ENCODE measurements at places on chromosomes 12 and 14.

GRCh38 chr12:96364092-96364700 is 36.0 kb downstream of the CDK17 start:
- no peak for DNase-seq

DNA sequence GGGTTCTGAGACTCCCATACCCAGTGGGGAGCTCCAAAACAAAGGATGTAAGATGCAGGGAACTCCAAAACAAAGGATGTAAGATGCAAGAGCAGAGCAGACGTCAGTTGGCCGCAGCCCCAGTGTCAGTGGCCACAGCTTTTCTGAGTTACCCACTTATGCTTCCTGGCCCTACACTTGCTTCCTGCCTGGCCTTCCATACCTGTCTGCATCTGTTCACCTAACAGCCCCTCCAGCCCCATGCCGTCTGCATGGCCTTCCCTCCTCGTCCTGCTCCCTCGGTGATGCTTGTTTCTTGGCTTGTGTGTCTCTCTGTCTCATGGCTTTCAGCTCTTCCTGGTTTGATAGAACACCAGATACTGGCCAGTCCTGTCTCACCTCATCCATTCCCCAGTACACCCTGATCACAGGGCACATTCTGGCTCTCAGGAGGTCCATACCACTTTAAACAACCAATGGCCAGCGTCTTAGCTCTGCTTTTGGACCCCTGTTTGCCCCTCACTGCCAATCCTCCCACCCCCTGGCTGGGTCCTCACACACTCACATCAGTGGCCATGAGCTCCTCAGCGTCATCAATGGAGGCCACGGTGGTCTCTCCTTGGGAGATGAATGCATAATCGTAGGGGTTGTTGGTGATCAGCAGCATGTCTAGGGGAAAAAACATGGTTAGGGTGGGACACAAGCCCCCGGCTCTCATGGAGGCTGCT is 5.3 kb downstream of the MYH7 start:
- no peak for DNase-seq

- no peak for DNase-seq
These were observed 888 bp upstream of the CCDC197 start for GRCh38 chr14:93996130-93996695.

DNA sequence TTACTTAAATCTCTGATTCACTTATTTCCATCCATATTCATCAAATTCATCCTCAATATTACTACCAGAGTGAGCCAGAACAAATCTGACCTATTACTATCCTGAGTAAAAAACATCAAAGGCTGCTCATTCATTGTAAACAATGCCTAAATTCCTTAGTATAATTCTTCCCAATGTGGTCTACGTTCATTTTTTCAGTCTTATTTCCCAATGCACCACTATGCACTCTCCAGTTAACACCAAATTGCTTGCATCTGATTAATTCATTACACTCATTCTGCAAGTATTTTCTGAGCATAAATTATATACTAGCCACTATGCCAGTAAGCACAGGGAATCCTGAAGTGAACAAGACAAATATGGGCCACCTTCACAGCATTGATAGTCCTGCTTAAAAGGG is 110.0 kb downstream of the EPS8 start:
- no peak for DNase-seq

- no peak for DNase-seq
These were observed 53.9 kb downstream of the DAD1 start for GRCh38 chr14:22535126-22535525.

- no peak for DNase-seq
These were observed 1.2 kb upstream of the CLEC2B start for GRCh38 chr12:9870286-9870866.

DNA sequence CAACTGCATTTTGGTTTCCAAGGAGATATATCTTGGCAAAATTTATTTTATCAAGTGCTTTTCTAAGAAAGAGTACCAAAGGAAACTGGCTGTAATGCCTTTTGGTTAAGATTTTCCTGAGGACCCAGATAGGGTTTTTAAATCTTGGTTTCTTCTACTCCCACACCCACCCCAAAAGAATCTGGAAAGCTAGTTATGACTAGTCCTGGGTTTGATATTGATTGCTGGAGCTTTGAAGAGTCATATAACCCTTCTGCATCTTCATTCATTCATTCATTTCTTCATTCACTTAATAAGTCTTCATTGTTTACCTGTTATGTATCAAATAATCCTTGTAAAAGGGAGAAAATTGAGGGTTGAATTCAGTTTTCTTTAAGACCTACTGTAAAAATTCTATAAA is 425.2 kb downstream of the PCNX1 start:
- DNase-seq: no peak

DNA sequence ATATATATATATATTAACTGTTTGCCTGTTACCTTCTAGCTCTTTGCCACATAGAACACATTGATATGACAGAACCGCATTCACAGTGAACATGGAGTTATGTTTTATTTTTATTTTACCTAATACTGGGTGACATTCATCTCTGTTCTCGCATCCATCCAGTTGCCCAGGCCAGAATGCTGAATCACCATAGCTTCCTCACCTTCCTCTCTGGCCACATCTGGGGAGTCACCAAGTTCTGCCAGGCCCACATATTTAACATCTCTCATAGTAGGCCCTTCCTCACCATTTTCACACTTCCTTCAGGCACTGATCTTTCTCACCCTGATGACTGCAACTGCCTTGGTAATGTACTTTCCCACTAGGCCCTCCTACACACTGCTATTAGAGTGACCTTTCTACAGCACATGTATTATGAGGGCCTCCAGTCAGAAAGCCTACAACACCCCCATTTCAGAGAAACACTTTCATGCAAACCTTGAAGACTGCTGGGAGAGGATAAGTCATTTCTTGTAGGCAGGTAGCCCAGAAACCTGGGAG is 106.8 kb downstream of the LGR5 start:
- DNase-seq: no peak

DNA sequence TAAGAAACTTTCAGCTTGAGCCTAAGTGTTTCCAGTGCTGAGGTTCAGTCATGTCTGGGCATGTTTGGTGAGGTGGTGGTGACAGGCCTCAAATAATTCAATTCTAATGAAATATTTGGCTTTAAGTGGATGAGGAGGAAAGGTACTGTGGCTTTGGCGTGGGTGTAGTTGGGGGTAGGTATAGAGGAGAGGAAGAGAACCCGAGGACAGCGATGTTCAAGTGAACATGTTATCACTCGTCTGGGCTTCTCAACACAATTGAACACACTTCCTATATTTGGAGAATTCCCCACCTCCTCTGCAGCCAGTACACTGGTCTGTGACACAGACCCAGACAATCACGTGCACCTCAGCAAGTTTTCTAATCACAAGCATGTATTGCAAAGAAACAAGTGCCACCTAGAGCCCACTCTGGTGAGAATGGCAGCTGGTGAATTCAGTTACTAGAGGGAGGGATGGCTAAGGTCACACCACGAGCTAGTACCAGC is 53.0 kb downstream of the IFNG-AS1 start:
- no peak for DNase-seq

GRCh38 chr12:121812921-121813896 is 9.4 kb downstream of the SETD1B start:
- no peak for DNase-seq

- DNase-seq: peak; percentile 78
These were observed 9.1 kb upstream of the NEMF start for GRCh38 chr14:49861699-49862088.

DNA sequence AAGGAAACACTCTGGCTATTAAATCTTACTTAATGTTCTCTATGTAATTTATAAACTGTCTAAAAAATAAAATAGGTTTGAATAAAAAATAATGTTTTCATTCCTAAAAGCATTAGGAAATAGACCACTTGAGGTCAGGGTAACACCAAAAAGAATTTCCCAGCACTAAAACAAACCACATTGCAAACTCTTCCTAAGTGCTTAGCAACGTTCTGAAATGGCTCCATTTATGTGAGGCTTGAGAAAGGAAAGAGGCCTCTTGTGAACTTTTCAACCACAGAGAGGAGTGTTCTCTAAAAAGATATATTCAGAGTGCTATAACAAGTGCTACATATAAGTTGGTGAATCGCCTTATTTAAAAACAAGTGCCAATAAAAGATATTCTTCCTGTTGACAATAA is 42.7 kb downstream of the ALX1 start:
- no peak for DNase-seq

- DNase-seq: no peak
These were observed 340.4 kb downstream of the RAD51B start for GRCh38 chr14:68159701-68160633.

GRCh38 chr12:107429006-107429705 is 256.4 kb upstream of the PWP1 start:
- DNase-seq: no peak

DNA sequence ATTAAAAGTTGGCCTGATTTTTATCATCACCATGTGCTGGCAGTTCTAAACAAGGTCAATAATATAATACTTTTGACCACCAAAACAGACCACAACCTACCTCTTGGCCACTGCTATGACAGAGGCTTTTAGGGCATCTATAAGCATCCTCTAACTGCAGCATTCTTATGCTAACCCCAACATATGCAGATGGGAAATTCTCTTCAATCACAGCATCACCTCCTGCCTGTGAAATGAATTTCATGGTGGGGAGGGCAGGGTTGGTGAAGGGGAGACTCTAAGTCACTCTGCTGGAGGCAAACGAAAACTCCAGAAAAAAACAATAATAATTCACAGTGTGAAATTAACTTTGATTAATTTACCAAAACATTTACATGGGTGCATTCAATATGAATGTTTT is 78.8 kb upstream of the FAR2 start:
- no peak for DNase-seq

DNA sequence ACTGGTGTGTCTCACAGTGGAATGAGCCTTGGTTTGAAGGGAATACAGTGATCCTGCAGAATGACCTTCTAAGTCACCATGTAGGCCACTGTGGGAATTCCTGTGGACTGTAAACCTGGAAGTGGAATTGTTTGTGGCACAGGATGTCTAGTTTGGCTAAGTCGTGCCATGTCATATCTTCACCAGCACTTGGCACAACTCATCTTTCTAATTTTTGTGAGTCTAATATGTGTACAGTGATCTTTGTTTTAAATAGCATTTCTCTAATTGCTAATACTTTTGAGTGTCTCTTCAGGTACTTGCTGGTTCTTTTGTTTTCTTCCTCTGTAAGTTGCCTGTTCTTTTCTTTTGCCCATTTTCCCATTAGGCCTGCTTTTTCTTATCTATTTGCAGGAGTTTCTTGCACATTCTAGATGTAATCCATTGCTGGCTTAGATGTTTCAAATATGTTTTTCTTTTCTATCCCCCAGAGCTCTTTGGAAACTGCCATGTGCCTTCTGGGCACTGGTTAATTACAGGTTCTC is 112.7 kb downstream of the VRK1 start:
- no peak for DNase-seq

GRCh38 chr12:2507814-2508213 is 287.0 kb upstream of the FKBP4 start:
- DNase-seq: no peak

- peak; percentile 73 for DNase-seq
These were observed 101.2 kb downstream of the NELL2 start for GRCh38 chr12:44774815-44775411.

DNA sequence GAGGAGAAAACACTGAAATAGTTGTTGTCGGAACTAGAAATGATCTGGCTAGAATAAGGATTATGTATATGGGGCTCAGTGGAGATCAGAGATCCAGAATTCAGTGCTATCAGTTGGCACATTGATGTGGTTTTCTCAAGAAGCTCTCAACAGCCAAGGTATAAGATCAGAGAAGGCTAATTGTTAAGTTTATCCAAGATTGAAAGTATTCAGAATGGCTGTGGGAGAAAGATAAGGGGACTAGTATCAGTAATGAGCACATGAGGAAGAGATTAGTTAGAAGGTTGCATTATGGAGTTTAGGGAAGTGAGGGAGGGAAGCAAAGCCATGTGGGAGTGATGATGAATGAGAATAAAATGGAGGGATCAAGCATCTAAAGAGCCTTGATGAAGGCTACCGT is 128.1 kb upstream of the MIS18BP1 start:
- DNase-seq: no peak

DNA sequence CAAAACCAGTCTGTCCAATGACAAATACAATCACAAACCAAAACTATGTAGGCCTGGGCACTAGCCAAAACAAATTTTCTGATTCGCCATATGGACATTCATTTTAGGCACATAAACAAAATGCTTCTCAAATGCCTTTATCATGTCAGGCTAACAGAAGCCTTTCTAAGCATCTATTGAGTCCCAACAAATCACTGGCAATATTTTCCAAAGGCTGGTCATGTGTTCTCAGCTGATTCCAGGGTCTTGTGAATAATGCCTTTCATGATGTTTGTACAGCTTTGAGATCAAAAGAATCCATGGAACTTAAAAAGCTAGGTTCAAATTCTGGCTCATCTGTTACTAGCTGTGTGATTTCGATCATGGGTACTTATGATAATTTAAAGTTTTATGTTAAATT is 16.1 kb downstream of the FSCB start:
- DNase-seq: no peak

GRCh38 chr12:25243680-25243990 is 7.1 kb downstream of the KRAS start:
- no peak for DNase-seq

GRCh38 chr12:121060149-121061001 is 21.3 kb upstream of the OASL start:
- DNase-seq: peak; percentile 58

- no peak for DNase-seq
These were observed 248.1 kb downstream of the DPY19L2 start for GRCh38 chr12:63420206-63420644.

- peak; percentile 53 for DNase-seq
These were observed 20.0 kb downstream of the CKAP4 start for GRCh38 chr12:106227641-106228319.

GRCh38 chr14:75523771-75524171 is 1.5 kb downstream of the BATF start:
- no peak for DNase-seq

DNA sequence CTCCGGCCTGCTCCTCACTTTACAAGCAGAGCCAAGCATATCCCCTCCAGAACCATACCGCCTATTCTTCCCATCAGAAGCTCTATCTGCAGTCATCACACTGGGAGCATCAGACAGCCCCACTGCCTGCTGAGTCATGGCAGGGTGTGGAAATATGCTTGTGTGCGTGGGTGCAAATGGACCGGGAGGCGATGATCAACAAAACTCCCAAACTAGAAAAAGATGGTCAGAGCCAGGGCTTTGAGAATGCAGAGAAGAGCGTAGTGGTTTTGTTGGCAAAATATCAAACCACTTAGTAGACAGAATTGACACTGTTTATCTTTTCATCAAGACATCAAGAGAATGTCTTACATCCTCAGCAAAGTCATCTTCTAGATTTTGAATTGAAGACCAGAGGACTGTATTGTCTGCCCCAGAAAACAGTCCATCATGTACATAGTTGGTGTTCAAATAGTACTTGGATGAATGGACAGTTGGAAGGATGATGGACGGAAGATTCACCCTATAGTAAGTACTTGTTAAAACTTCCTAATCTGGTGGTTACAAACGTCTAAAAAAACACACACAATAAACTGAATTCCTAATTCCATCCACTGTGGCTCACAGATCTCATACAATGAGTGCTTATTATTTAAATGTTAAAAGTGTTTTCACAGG is 54.9 kb downstream of the VWF start:
- DNase-seq: peak; percentile 45

DNA sequence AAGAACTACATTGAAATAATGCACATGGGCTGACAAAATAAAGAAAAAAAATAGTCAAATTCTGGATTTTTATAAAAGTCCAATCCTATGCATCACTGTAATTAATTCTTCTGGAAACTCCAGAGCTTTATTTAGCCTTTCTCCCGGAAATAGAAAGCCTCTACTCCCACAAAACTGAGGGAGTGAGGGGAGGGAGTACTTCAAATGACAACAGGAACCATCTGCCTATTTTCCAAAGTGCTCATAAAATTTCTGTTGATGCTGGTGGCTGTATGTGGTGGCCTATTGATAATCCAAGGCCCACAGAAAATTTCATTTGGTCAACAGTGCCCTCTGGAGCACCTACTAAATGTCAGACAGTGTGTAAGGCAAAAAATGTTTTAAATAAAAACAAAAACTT is 64.6 kb downstream of the KIF21A start:
- no peak for DNase-seq

All from activated T-cell treated with anti-CD3 and anti-CD28 coated beads, Interleukin-2, amount 50 U/mL, for 24 hours (primary cell).